ENCODE measurements at places on chromosomes 3 and 15.
A peak's percentile ranks its signal among the peaks of the same experiment; 100 is the strongest.

DNA sequence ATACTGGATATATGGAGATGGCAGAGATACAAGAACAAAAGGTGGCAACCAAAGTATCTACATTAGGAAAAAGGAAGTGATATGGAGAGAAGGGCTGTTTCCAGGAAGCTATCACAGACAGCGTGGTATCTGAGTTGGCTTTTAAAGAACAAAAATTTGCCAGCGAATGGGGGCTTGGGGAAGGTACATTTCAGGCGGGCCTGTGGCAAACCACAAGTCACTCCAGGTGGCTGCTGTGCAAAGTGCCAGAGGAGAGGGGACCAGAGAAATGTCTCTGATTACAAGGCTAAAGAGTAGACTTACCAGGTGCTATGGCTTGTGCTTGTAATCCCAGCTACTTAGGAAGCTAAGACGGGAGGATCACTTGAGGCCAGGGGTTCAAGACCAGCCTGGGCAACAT is 91.1 kb downstream of the MSL2 start:
- no peaks in the 10 kb centered on the region for H3K4me1 ChIP-seq
- peaks cover 11% of the 10 kb centered on the region for H3K36me3 ChIP-seq
- H3K27me3 ChIP-seq, result no peaks in the 10 kb centered on the region
- H3K4me3 ChIP-seq, result no peak overlapping the region
- no peak overlapping the region for H3K27ac ChIP-seq
- no peak for DNase-seq

GRCh38 chr3:106530367-106530766 is 661.6 kb upstream of the CBLB start:
- H3K4me3 ChIP-seq, result no peak overlapping the region
- no peaks in the 10 kb centered on the region for H3K36me3 ChIP-seq
- H3K27me3 ChIP-seq, result no peaks in the 10 kb centered on the region
- no peaks in the 10 kb centered on the region for H3K4me1 ChIP-seq
- H3K27ac ChIP-seq, result no peak overlapping the region
- DNase-seq, result no peak

GRCh38 chr3:58998476-58999117 is 51.2 kb downstream of the CFAP20DC start:
- H3K4me1 ChIP-seq, result peaks cover 10% of the 10 kb centered on the region
- H3K27me3 ChIP-seq, result no peaks in the 10 kb centered on the region
- H3K4me3 ChIP-seq, result no peak overlapping the region
- DNase-seq, result peak; percentile 98
- H3K36me3 ChIP-seq, result no peaks in the 10 kb centered on the region

DNA sequence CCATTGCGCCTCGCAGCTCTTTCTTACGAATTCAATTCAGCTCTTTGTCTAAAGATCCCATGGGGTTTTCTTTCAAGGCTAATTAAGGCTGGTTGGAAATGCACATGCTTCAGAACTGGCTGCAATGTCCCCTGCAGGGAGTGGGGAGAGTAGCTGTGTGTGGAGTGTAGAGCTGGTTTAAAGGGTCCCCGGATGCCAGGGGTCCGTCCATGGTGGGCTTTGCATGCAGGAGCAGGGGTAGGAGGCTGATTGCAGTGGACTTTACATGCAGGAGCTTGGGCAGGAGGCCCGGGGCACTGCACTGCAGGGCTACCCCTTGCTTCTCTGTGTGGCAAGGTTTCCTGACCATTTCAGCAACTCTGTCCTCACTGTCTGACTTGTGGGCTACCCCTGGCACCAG is 261.6 kb upstream of the LYSMD4 start:
- no peak overlapping the region for H3K4me3 ChIP-seq
- DNase-seq, result no peak
- H3K27ac ChIP-seq, result no peak overlapping the region
- no peaks in the 10 kb centered on the region for H3K27me3 ChIP-seq
- H3K36me3 ChIP-seq, result no peaks in the 10 kb centered on the region
- no peaks in the 10 kb centered on the region for H3K4me1 ChIP-seq

DNA sequence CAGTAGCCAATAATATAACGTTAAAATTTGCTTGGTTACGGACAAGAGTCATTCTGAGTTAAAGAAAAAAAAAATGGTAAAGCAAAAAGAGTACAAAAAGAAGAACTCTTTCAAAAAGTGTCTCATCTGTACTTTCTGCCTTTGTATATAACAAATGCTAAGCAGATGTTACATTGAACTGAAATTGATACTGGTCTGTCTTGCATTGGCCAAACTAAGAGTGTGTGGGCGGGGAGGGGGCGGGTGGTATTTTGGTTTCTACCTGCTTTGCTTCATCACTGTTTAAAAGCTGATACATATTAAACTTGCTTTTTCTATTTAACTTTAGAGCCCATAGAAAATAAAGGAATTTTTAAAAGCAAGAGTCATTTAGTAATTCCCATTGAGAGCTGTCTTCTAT is 215.0 kb upstream of the THBS1 start:
- H3K36me3 ChIP-seq, result no peaks in the 10 kb centered on the region
- no peaks in the 10 kb centered on the region for H3K27me3 ChIP-seq
- no peak overlapping the region for H3K4me3 ChIP-seq
- H3K27ac ChIP-seq, result no peak overlapping the region
- peaks cover 10% of the 10 kb centered on the region for H3K4me1 ChIP-seq

DNA sequence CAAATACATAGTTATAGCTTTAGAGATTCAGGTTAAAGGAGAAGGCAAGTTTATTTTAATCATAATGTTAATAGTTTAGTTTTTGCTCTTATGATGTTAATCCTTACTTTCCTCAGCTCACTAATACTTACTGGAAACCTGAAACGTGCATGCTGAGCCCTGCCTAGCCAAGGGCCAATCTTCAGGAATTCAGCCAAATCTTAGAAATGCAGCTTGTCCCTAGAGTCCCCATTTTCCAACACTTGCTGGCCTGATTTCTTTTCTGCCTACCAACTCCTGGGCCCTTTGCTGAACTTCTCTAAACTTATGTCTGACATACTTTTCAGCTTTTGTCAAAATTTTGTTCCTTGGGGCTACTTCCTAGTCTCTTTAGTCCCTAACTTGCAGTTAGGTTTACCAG is 22.8 kb downstream of the BCHE start:
- no peaks in the 10 kb centered on the region for H3K4me1 ChIP-seq
- H3K27me3 ChIP-seq, result no peaks in the 10 kb centered on the region
- no peaks in the 10 kb centered on the region for H3K36me3 ChIP-seq
- no peak for DNase-seq

DNA sequence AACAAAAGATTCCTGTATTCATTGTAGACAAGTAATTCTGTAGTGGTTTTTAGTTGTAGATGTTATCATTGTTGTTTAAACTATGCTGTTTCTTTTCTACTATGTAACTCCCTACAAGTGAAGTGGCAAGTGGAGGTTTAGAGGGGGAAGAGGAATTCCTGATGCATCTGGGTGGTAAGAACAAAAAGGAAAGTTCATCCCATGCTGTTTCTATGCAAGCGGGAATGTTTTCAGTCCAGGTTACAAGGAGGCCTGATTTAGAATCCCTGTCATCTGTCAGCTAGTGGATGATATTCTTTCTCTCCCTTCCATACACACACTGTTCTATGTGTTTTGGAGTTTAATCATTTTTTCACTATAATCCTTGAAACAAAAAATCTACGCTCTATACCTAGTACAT is 67.4 kb downstream of the IMPG2 start:
- DNase-seq, result no peak
- H3K4me3 ChIP-seq, result no peak overlapping the region
- H3K4me1 ChIP-seq, result no peaks in the 10 kb centered on the region
- no peak overlapping the region for H3K27ac ChIP-seq

DNA sequence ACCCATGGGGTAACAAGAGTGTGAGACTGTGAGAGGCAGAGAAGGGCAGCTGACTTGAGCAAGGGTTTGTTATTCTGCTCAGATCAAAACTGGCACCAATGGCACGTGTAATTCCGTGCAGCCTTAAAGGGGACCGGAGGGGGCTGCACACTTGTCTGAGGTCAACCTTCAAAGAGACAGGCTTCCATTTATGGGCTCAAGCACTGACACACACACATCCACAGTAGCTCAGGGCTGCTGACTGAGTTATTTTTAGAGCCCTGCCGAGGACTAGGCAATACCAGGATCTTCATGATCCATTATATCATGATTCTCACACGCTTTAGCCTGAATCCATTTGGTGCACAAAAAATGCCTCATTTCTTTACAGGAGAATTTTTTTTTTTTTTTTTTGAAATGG is 20.6 kb upstream of the SPTBN5 start:
- H3K4me1 ChIP-seq, result peaks cover 7% of the 10 kb centered on the region
- no peak overlapping the region for H3K4me3 ChIP-seq
- H3K36me3 ChIP-seq, result peaks cover 9% of the 10 kb centered on the region
- no peak for DNase-seq
- H3K27ac ChIP-seq, result no peak overlapping the region

DNA sequence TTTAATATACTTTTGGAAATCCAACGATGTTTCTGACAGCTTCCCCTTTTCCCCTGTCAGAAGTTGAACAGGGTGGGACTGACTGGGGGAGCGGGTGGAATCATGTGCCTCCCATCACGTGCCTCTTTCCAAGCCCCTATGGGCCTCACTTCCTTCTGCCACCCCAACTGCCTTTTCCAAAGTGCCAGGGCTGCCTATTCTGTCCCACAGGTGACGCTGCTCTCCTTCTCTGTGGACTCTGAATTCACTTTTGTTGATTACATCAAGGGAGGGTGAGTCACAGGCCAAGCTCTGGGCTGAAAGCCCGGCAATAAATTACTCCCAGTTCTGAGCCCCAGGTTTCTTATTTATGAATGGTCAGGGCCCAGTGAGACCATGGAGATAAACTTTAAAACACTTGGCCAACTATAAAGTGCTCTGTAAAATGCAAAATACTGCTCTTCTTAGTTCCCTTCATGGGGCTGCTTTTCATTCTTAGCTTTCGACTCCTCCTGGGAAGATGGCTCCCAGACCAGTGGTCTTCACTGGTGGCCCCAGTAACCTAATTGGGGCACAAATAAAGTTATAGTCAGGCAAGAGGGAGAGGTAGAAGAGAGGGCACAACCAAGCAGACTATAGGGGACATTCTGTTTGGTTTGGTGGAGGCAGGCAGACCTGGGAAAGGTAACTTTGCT is 12.3 kb downstream of the CPNE9 start:
- H3K27ac ChIP-seq, result no peak overlapping the region
- DNase-seq, result peak; percentile 90
- no peaks in the 10 kb centered on the region for H3K36me3 ChIP-seq
- peaks cover 23% of the 10 kb centered on the region for H3K27me3 ChIP-seq

DNA sequence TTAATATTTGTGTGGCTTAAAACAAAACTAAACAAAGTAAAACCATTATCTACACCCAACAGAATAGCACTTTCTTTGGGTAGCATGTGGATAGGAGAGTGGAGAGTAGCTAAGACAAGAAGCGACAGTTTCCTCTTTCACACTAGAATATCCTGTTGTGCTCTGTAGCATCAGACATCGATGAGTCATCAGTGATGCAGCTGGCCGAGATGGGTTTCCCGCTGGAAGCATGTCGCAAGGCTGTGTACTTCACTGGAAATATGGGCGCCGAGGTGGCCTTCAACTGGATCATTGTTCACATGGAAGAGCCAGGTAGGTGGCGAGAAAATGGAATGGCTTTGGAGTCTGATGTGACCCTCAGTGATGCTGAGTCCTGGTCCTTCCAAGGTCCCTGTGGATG is 108.1 kb downstream of the USP13 start:
- no peaks in the 10 kb centered on the region for H3K27me3 ChIP-seq
- DNase-seq, result peak; percentile 79
- H3K27ac ChIP-seq, result no peak overlapping the region
- H3K36me3 ChIP-seq, result peaks cover 11% of the 10 kb centered on the region
- H3K4me1 ChIP-seq, result no peaks in the 10 kb centered on the region

DNA sequence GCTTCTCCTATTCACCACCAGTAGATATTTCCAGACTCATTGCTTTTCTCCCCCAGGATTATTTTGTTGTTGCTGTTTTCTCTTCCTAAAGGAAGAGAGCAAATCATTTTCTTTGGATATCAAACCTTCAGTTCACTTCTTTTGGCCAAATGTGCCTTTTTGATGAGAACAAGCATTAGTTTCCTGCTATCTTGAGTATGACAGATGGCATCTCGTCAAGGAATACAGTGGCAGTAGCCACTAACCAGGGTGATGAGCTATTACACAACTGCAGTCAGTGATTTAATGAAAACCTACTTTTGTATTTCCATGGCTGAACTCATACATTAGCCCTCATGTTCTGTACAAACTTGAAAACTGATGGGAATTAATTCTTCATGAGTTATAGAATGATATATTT is 354.6 kb downstream of the CADM2 start:
- no peaks in the 10 kb centered on the region for H3K36me3 ChIP-seq
- H3K4me3 ChIP-seq, result no peak overlapping the region
- no peak for DNase-seq
- no peaks in the 10 kb centered on the region for H3K4me1 ChIP-seq
- no peaks in the 10 kb centered on the region for H3K27me3 ChIP-seq

DNA sequence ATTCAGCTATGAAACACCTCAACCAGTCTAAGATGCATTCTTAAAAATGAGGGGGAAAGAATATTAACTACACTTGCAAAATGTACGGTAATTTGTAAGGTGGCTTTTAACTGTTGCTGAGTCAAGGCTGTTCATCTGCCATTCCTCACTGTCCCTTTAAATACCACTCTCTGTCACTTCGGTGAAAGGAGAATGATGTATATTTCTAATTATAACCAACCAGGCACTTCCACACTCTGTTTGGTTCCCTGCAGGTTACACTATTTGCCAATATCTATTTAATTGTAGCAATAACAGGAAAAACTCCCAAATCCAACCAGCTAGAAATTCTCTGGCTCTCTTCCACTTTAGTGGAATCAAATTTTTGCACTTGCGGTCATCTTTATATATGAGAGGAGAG is 70.5 kb upstream of the SLCO3A1 start:
- no peaks in the 10 kb centered on the region for H3K4me1 ChIP-seq
- H3K36me3 ChIP-seq, result no peaks in the 10 kb centered on the region
- no peak overlapping the region for H3K27ac ChIP-seq
- DNase-seq, result no peak
- no peaks in the 10 kb centered on the region for H3K27me3 ChIP-seq

- no peak overlapping the region for H3K4me3 ChIP-seq
- no peaks in the 10 kb centered on the region for H3K4me1 ChIP-seq
- no peaks in the 10 kb centered on the region for H3K27me3 ChIP-seq
- no peak overlapping the region for H3K27ac ChIP-seq
These were observed 138.4 kb downstream of the PLCL2 start for GRCh38 chr3:17023006-17023664.

- no peaks in the 10 kb centered on the region for H3K4me1 ChIP-seq
- H3K4me3 ChIP-seq, result no peak overlapping the region
- H3K36me3 ChIP-seq, result no peaks in the 10 kb centered on the region
- H3K27ac ChIP-seq, result no peak overlapping the region
These were observed 249.6 kb upstream of the ROBO1 start for GRCh38 chr3:80017369-80017768.

GRCh38 chr3:125212091-125212508 is 448 bp downstream of the SLC12A8 start:
- no peaks in the 10 kb centered on the region for H3K36me3 ChIP-seq
- H3K4me3 ChIP-seq, result peak overlapping the region; percentile 13
- no peak for DNase-seq
- no peak overlapping the region for H3K27ac ChIP-seq
- H3K27me3 ChIP-seq, result peaks cover 26% of the 10 kb centered on the region
- peaks cover 3% of the 10 kb centered on the region for H3K4me1 ChIP-seq

- H3K27me3 ChIP-seq, result no peaks in the 10 kb centered on the region
- DNase-seq, result peak; percentile 51
- peak overlapping the region; percentile 79 for H3K27ac ChIP-seq
- H3K4me3 ChIP-seq, result peak overlapping the region; percentile 83
- peaks cover 44% of the 10 kb centered on the region for H3K36me3 ChIP-seq
- H3K4me1 ChIP-seq, result peaks cover 18% of the 10 kb centered on the region
These were observed 520 bp downstream of the SLC26A6 start for GRCh38 chr3:48634661-48635221.

All from IMR-90 (cell line).